A172 (cell line): ENCODE measurements at places on chromosomes 6 and 20.

DNA sequence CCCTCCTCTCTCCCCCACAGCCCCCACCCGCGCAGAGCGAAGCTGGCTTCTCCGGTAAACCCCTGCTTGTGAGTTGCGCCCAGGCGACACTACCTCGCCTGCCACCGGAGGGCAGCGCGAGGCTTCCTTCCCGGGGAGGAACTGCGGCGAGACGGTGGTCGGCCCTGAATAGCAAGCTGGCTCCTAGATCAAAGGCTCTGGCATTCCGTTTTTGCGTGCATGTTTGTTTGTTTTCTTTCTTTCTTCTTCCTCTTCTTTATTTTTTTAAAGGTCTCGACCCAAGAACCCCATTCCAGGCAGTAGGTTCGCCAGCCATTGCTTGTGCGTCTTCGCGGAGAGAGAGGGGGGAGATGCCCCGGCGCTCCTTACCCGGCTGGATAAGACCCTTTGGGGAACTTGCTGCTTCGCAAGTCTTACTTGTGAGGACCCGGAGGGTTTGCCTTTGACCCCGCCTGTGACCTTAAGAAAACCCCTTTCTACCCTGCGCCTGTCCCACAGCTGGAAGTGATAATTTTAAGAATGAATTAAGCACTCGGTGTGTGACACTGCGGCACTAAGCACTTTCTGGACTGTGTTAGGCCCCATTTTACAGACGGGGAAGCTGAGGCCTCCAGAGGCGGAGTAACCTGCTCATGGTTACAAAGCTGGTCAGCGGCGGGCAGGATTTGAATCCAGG lies 92.7 kb upstream of the SIRPA start:
- DNase-seq, result no peak

DNA sequence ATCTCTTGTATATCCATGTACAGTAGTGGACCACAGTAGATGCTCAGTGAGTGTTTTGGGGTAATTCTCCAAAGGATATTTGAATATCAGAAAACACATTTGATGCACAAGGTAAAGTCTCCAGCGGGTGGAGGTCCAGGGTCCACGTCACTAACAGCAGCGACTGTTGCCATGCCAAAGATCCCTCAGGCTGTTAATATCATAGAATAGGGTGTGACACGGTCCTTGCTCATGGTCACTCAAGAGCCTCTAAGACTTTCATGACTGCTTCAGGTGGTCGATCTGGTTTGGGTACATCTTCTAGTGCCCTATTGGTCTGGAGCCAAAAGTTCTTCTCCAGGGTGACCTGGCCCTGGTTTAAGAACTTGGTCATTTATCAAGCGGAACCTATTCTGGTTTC lies 90.8 kb downstream of the OLIG3 start:
- DNase-seq, result no peak

DNA sequence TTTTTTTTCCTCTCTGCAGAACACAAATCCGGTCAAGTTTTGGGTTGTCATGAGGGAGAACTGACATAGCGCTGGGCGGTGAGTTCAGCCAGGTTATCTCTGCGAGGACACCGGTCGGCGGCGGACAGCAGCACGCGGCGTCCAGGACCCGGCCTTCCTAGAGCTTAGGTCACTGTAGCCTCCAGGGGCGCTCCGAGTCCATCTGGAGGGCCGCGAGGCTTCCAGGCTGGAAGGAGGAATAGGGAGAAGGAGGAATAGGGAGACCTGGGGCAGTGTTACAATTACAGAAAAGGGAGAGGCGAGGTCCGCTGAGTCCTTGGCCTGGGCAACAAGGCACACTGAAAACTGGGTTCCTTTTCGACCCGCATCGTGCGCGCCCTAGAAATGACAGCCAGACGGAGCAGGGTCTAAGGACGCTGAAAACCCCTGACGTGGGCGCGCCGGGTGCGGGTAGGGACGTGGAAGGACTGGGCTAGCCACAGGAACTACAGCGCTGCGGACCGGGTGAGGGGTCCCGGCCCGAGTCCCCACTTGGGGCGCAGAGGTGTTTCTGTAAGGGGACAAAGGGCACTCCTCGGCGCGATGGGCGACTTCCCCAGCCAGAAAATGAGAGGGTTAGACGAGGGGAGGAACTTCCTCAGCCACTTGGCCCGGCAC lies 536 bp upstream of the FNDC1 start:
- DNase-seq, result no peak

DNA sequence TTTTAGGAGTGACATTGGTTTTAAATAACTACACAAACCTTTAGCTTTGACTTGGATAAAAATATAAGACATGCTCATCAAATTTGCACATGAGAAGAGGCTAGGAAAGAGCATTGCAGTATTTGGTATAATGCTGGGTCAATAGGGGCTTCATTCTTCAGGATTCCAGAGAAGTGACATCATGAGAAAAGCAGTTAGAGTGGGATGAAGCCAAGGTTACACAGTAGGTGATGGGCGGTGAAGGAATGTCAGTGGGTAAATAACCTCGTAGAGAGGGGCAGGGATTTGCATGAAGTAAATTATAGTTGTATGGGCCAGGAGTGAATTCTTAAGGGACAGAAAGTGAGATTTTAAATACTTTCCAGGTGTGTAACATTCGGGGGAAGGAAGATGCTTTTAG lies 216.2 kb downstream of the RFPL4B start:
- peak; percentile 50 for DNase-seq

GRCh38 chr6:98529364-98529763 lies 305.0 kb upstream of the POU3F2 start:
- no peak for DNase-seq

DNA sequence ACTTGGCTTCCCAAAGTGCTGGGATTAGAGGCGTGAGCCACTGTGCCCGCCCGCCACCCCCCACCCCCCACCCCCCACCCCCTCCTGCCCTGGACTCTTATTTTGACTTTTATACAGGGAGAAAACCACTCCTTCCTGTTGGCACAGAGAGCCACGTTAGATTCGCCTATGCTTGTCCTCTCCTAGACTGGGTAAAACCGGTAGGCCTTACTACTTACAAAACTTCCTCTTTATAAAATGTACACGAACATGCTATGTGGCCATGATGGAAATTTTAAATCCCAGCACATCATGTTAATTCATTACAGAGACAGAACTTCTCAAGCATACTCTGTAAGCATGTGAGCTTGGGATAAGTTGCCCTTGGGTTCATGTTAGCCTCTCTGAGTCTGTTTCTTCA lies 124.2 kb downstream of the SLC24A3 start:
- DNase-seq, result no peak

DNA sequence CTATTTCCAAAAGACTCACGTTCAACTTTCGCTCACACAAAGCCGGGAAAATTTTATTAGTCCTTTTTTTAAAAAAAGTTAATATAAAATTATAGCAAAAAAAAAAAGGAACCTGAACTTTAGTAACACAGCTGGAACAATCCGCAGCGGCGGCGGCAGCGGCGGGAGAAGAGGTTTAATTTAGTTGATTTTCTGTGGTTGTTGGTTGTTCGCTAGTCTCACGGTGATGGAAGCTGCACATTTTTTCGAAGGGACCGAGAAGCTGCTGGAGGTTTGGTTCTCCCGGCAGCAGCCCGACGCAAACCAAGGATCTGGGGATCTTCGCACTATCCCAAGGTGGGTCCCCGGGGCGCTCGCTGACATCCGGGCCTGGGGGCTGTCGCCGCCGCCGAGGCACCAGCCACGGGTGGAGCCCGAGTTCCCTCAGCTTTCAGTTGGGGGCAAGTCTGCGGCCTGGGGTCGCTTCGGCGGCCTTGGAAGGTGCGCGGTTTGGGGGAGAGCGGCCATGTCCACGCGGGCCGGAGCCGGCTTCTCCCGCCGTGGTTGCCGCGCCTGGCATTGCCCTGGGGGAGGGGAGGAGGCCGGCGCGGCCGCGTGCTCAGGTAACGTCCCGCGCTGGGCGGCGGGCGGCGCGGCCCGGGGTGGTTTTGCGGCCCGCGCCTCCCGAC lies 429 bp downstream of the AMD1 start:
- DNase-seq, result no peak

GRCh38 chr6:63864061-63864460 lies 228.5 kb downstream of the PHF3 start:
- no peak for DNase-seq

DNA sequence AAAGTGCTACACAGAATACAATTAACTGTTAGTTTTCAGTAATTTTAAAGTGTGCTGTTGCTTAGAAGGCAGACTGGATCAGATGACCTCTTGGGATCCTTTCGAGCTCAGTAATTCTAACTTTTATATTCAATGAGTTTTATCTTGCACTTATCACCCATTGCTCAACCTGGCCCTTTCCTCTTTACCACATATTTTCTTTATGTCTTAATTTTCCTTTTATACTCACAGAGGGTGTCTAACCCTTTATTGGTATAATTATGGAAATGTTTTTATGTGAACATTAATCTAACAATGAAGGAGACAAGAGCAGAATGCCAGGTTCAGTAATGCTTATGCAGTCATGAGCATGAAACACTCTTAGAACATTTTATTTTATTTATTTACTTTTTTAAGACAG lies 39.7 kb upstream of the CARMIL1 start:
- no peak for DNase-seq

GRCh38 chr20:63695424-63696305 lies 787 bp upstream of the TNFRSF6B start:
- no peak for DNase-seq

GRCh38 chr6:46276576-46277142 lies 105.9 kb upstream of the ENPP5 start:
- no peak for DNase-seq

- no peak for DNase-seq
These were observed 114.8 kb upstream of the CST7 start for GRCh38 chr20:24834310-24834709.

DNA sequence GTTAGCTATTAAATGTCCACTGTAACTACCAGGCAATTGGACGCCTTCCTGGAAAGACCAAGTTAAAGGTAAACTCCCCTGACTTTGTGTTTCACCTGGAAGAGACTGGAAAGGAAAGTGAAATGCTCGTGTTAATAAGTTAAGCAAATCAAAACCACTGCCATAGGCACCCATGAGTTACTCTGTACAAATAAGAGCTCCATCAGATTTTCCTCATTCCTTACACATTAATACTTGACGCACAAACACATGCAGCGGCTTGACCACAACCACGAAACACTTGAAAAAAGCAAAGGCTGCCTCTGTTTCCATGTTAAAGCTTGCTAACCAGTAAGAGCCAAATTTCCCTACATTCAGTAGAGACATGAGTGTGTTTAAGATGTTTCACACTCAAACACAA lies 19.8 kb downstream of the GCM1 start:
- DNase-seq, result no peak

DNA sequence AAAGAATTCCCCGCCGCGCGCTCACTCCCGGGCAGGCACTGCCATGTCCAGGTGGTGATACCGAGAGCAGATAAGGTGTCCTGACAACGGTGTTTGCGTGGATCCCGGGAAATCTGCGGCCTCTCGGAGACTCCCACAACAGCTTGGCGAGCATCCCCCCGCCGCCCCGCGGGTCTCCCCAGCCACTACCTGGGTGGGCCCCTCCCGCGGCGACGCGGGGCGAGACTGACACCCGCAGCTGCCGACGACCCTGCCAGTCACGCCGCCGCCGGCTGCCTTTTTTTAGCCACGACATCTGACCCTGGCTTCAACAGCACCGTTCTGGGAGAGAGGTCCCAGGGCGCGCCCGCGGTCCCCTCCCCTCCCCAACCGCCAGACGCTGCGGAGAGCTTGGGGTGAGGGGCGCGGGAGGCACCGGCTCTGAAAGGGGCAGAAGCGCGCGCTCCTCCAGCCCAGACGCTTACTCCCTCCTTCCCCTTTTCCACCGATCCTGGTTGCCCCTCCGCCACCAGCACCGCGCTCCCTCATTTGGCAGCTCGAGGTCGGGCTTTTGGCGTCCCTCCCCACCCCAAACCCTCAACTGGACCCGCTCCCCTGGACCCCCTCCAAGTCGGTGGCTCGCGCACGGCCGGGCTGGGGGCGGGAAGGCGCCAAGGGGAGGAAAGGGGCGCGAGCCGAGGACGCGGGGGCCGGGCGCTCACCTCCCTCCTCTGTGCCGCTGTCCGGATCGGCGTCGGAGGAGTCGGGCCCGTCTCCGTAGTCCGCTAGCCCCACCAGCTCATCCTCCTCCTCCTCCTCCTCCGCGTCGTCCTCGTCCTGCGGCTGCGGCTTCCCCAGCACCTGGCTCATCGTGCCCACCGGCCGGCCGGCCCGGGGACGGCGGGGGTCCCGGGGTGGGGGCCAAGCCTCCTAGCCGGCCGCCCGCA lies 665 bp downstream of the RRAGD start:
- DNase-seq, result no peak

DNA sequence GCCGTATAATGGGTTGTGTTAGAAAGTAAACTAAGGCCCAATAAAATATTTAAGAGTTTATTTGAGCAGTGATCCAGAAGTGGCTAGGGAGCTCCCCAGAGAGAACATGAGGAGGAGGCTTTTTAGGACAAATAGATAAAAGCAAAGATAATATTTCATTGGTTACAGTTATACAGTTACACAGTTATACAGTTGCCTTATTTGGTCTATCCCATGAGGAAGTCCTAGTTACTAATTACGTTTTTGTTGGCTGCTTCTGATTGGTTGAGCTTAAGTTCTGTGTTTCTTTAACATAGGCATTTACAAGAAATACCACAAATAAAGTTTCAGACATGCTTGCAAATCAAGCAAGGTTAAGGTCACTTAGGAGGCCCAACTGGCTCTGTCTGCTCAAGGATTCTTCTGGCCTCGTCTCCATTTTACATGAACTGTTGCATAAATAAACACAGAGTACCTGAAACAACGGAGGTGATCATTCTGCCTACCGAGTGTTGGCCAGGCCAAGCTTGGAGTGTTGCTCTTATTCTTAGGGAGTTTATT lies 7.0 kb downstream of the UBD start:
- DNase-seq, result peak; percentile 61

DNA sequence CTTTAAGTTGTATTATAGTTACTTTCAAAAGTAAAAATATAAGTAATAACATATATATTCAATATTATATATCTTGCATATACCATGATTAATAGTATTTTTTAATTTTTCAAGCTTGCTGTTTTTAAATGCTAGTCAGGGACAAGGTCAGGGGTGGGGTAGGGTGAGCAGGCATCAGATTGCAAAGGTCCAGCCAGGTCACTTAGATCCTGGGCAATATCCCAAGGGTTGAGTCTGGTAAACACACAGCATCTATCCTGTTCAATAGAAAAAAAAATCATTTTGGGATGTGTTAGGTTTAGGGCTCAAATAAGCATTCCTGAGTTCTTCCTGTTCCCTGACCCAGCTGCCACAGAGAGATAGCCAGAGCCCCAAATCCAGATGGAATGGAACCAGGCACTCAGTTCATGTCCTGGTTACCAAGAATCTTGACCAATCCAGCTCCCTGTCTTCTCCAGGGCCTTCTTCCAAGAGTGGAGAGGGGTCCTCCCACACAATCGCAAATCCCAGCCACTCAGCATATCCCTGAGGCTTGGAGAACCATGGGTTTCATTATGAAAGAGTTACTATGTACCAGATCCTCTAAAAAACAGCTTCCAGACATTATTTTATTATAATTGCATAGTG lies 134.9 kb upstream of the TOP1 start:
- no peak for DNase-seq

- DNase-seq, result no peak
These were observed 466.1 kb downstream of the CDKAL1 start for GRCh38 chr6:21000331-21000801.

- no peak for DNase-seq
These were observed 367.6 kb downstream of the TENT5A start for GRCh38 chr6:81384921-81385320.
